ENCODE measurements at places on chromosomes 1 and 21.

DNA sequence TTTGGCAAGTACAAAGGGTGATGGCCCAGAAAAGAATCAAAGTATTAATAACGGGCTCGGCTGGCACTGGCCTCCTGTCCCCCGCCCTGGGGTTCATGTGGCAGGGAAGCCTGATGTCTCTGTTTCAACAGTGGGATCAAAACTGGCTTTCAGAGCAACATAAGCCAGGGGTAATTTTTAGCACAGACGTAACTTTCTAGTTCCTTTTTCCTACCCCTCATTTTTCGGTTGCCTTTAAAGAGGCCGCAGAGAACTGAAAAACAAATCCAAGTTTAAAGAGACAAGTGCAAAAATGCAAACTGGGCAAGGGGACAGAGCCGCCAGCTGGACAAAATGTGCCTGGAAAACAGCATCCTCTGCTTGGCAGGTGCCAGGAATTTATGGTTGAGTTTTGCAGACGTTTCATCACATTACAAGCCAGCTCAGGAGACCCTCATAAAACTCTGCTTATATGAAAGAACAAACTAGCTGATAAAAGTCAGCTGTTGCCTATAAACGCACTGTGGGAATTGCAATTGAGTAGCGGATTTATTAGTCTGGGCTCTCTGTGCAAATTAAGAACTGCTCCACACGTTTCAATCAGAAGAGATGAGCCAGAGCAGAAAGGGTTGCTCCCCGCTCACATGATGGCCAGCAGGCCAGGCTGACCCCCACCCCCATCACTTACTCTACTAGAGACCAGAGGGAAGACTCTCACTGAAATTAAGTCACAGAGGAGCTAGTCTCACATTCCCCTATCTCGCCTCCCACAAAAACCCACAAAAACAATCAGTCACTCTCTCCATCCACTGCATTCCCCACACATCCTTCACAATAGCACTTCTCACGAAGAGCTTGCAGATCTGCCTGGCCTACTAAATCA, 15.8 kb upstream of the CDCA8 start:
- no peak for DNase-seq

DNA sequence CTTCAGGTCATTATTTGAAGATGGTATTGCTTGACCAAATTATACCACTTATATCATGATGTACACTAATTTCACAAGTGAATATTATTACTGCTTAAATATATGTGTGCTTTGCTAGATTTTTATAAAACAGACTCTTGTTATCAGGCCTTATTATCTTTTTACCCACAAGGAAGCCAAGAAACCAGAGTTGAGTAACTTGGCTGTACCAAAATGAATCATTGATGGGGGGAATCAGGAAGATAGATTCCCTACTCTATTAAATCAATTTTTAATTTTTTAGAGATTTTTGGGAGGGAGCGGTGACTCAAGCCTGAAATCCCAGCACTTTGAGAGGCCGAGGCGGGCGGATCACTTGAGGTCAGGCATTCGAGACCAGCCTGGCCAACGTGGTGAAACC, 16.0 kb upstream of the SCCPDH start:
- DNase-seq, result no peak

DNA sequence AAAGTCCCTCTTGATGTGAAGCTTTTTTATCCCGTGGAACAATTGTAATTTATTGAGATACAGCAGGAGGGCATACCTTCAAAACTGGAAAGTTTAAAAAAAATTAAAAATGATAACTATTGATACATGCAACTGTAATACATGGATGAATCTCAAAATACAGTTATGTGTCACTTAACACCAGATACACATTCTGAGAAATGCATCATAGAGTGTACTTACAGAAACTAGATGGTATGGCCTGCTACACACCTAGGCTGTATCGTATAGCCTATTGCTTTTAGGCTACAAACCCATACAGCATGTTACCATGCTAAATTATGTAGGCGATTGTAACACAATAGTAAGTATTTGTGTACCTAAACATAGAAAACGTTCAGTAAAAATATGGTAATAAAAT, 7.1 kb upstream of the AKNAD1 start:
- no peak for DNase-seq

- DNase-seq, result no peak
Measured at GRCh38 chr1:179151908-179152682, 70.2 kb downstream of the TOR3A start.

- no peak for DNase-seq
Measured at GRCh38 chr1:208239473-208240381, 4.5 kb downstream of the PLXNA2 start.

DNA sequence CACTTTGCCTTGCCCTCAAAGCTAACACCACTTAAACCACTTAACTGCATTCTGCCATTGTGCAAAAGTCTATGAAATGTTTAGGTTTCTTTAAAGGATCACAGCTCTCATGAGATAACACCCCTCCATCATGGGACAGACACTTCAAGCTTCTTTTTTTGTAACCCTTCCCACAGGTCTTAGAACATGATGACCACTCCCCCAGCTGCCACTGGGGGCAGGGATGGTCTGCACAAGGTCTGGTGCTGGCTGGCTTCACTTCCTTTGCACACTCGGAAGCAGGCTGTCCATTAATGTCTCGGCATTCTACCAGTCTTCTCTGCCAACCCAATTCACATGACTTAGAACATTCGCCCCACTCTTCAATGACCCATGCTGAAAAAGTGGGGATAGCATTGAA, 7.7 kb downstream of the ADAMTS1 start:
- DNase-seq, result no peak

- no peak for DNase-seq
Measured at GRCh38 chr1:81312272-81312754, 488.4 kb upstream of the ADGRL2 start.

GRCh38 chr1:109438798-109439297, 12.6 kb upstream of the PSMA5 start:
- no peak for DNase-seq

DNA sequence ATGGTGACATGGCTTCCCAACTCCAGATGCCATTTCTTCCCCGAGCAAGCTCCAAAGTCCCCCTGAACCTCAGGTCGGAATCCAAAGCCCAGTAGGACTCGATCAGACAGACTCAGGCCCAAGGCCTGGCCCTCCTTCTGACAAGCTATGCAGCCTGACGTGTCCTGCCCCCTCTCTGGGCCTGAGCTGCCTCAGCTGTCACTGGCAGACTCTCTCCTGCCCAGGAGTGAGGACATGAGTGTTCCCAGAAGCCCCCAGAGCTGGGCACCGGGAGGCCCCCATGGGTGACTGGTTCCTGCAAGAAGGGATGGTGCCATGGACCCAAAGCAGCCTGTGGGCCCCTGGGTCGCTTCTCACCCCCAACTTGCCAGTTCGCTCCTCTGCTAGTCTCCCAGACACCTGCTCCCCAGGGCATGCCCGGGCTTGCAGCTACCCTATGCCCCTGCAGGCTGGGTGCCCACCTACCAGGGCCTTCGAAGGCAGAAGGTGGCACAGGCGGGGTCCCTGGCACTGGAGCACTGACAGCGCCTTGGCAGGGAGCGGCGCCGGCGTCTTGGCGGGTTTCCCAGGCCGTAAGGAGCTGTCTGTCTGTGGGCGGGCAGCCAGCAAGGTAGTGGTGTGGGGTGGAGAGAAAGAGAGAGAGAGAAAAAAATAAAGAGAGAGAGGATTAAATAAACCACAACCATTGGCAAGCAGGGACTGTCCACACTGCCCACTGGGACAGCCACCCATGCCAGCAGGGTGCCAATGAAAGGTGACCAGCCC, 2.3 kb downstream of the EDN2 start:
- DNase-seq, result no peak

GRCh38 chr1:198788561-198789064, 149.8 kb downstream of the PTPRC start:
- DNase-seq, result peak; percentile 42

DNA sequence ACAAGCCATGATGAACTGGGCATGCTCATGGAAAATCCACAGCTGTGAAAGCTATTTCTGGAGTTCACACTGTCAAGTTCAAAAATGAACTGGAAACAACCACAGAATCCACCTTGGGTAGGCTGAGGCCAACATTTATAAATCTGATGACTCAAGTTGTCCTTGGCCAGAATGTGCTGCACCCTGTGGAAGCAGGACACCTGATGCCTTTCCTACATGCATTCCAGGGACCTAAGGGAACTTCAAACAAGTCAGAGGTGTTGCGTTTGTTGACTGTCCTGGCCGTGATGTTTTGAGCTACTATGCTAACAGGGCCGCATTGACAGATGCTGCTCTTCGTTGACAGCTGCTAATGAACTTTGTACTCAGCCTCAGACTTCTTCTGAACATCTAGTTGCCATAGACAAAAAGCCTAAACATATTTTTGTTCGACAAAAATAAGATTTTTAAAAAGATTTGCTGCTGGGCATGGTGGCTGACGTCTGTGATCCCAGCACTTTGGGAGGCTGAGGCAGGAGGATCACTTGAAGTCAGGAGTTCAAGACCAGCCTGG, 127.9 kb upstream of the SLC45A1 start:
- no peak for DNase-seq

- DNase-seq, result no peak
Measured at GRCh38 chr1:155318082-155318481, 2.6 kb upstream of the RUSC1 start.

DNA sequence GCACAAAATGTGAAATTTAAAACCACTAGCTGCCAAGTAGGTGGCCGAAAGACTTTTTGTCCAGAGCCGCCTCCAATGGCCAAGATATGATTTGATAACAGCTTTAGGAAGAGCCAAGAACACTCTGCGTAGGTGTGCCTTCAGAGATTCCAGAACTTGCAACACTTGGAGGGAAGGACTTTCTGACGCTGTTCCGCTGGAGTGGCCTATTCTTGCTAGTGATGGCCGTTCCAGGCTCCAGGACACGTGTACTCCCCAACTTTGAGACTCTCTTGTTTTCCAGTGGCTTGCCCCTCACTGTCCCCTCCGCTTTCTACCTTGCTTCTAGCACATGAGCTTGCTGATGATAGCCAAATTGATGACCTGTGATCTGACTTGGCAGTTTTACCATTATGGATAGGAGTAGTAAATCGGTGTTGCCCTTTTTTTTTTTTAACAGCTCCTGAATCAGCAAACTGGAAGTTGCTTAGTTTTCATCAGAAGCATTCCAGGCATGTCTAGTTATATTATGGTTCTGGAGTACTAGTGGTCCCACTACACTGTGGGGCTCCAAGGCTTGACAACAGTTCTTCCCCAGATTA, 1.0 kb downstream of the PRDX6 start:
- DNase-seq, result peak; percentile 12

DNA sequence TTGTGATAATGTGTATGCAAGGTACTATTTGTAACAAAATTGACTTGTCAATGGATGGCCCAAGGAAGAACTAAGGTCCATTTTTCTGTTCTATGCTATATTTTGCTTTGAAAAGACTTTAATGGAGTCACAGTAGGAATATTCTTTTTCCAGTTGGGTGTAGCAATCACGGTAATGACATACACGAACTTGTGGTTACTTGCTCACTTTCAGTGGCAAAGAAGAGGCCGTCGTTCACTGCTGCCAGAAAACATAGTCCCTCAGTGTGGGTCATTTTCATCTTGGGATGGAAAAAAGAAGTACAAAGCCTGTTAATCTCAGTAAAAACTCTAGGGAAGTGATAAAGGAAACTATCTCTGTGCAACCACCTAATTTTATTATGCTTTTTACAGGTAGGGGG, 47.8 kb upstream of the LAMC2 start:
- DNase-seq, result no peak

GRCh38 chr1:201266774-201267173, 16.5 kb upstream of the PKP1 start:
- no peak for DNase-seq

- no peak for DNase-seq
Measured at GRCh38 chr1:3708791-3709190, 43.5 kb upstream of the CCDC27 start.

DNA sequence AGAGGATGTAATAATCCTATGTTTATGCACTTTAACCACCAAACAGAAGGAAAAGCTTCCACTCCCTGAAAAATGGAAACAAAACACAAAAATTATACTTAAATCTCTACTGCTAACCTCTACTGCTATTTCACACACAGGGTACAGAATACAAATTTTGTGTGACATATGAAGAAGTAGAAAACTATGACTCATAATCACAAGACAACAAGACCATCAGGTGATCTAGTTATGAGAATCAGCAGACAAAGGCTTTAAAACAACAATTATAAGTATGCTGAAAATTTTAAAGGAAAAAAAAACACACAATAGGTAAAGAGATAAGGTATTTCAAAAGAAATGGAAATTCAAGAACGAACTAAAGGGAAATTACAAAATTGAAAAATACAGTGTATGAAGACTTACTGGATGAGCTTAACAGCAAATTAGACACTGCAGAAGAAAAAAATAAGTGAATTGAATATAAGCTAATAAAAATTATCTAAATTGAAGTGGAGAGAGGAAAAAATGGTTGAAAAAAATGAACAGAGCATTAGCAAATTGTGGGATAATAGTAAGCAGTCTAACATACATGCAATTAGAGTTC, 13.6 kb upstream of the NAV1 start:
- no peak for DNase-seq

GRCh38 chr1:18721041-18721440, 90.4 kb downstream of the PAX7 start:
- DNase-seq, result no peak

DNA sequence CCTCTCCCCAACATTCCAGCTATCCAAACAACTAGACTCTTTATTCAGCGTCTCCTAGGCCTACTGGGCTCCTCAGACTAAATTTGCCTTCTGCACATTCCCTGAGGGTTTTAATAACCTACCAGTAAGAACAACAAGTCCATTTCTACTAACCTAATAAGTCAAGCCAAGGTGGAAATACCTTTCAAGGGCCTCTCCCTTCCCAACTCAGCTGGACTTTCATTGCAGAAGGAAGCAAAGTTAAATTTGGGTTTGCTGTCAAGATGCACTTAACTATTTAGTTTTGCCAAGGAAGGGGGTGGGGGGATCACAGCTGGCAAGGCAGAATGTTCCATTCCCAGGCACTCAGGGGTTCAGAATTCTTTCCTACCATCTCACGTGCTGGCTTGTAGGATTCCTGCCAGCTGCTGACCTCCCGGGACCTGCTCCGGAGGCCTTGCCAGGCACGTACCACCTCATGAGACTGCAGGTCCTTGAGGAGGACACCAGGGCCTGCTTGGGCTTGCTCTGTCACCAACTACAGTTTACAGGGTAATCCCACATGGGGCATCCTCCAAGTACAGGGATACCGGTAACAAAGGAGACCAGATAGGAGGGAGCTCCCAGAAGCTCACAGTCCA, 29.8 kb downstream of the SLC30A1 start:
- no peak for DNase-seq

- no peak for DNase-seq
Measured at GRCh38 chr1:7152655-7153054, 367.4 kb downstream of the CAMTA1 start.

DNA sequence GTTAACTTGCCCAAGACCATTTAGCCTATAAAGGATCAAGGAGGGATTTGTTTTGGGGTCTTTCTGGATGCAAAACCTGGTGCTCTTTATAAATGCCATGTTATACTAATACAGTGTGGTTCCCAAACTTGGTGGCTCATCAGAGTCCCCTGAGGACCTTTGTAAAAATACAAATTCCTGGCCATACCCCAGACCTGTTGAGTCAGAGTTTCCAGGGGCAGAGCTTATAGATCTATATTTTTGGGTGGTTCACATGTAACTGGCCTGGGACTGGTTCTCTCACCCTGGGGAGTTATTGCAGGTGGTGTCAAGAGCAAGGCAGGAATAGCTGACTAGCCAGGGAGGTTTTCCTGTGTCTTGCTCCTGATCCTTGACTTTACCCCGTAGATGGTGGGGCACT, 136.9 kb upstream of the HNRNPU start:
- DNase-seq, result no peak

- DNase-seq, result no peak
Measured at GRCh38 chr1:164719676-164720439, 160.9 kb downstream of the PBX1 start.

- no peak for DNase-seq
Measured at GRCh38 chr1:53543130-53543777, 84.1 kb downstream of the DMRTB1 start.

- no peak for DNase-seq
Measured at GRCh38 chr1:239929317-239929716, 162.4 kb upstream of the FMN2 start.

Data from activated CD4-positive, alpha-beta T cell treated with anti-CD3 and anti-CD28 coated beads for 36 hours (primary cell).